ENCODE measurements at places on chromosomes 1 and 21. TPM values are rescaled to one million over a fixed set of nuclear protein-coding genes. Genes with fewer than 3 reads are reported as not detected.

Gene CHI3L1
- total RNA-seq = 400 TPM

Gene CGN
- 0.11 TPM for total RNA-seq

Gene PLA2G2A
- not detected for total RNA-seq

Gene NT5C1A
- not detected for total RNA-seq

Gene KIFAP3
- total RNA-seq = 27.0 TPM

Gene PADI3
- not detected for total RNA-seq

Gene CCT3
- 599 TPM for total RNA-seq

Gene NGF
- 7.9 TPM for total RNA-seq

Gene GPR3
- total RNA-seq = 0.37 TPM

Gene TSPEAR
- not detected for total RNA-seq

Gene OR10J4
- not detected for total RNA-seq

Gene WRAP73
- 19.9 TPM for total RNA-seq

Gene IL19
- not detected for total RNA-seq

Gene CD5L
- not detected for total RNA-seq

Gene XKR8
- 5.4 TPM for total RNA-seq

Gene OXCT2
- 4.5 TPM for total RNA-seq

Gene STRIP1
- 55.3 TPM for total RNA-seq

Gene GSTM4
- total RNA-seq = 14.6 TPM

Gene CASQ2
- not detected for total RNA-seq

Gene FCGR1A
- not detected for total RNA-seq

Gene LCE1D
- total RNA-seq = not detected

Gene PCP4L1
- not detected for total RNA-seq

Gene JAM2
- total RNA-seq = 1.00 TPM

Gene NEXN
- 13.5 TPM for total RNA-seq

Gene ANXA9
- total RNA-seq = 1.3 TPM

Gene APCS
- total RNA-seq = not detected

Gene FCER1G
- total RNA-seq = not detected

Gene ALPL
- total RNA-seq = 4.2 TPM

Gene RIPK4
- not detected for total RNA-seq

Gene NDUFS5
- 624 TPM for total RNA-seq

Gene LMX1A
- not detected for total RNA-seq

Gene TRIM67
- total RNA-seq = not detected

Gene ILDR2
- total RNA-seq = not detected

Gene SAMD13
- 0.25 TPM for total RNA-seq

Gene SEC16B
- total RNA-seq = 3.4 TPM

Gene NBPF10
- 5.4 TPM for total RNA-seq

Gene KCNK1
- total RNA-seq = 32.8 TPM

Gene ADGRL4
- 3.7 TPM for total RNA-seq

Gene TAS1R1
- not detected for total RNA-seq

Gene KCNT2
- 1.8 TPM for total RNA-seq

Gene DTL
- 6.9 TPM for total RNA-seq

Gene RAB29
- 12.4 TPM for total RNA-seq

Gene KIF21B
- total RNA-seq = 0.37 TPM

Gene RHOU
- total RNA-seq = 2.1 TPM

Gene SUSD4
- 0.44 TPM for total RNA-seq

Gene F3
- 16.9 TPM for total RNA-seq

Gene TMEM63A
- 20.5 TPM for total RNA-seq

Gene PIGR
- not detected for total RNA-seq

Gene BGLAP
- total RNA-seq = 0.11 TPM

Gene RABIF
- total RNA-seq = 3.7 TPM

Gene MPZ
- total RNA-seq = 0.87 TPM

Gene ANKRD45
- total RNA-seq = 1.1 TPM

Gene FAM177B
- total RNA-seq = not detected

Gene KCNJ6
- total RNA-seq = not detected

Gene CDC73
- 30.6 TPM for total RNA-seq

Gene TNNI3K
- total RNA-seq = not detected

Gene SPRR2B
- not detected for total RNA-seq
